Activated naive CD4-positive, alpha-beta T cell treated with anti-CD3 and anti-CD28 coated beads, Interleukin-2, amount 10 ng/mL, durations not matched to agents 7 days and 5 days (primary cell): ENCODE measurements at places on chromosomes 7 and 10.

GRCh38 chr10:34018129-34018528 is 683.7 kb upstream of the NRP1 start:
- DNase-seq: no peak
- no peak overlapping the region for H3K4me3 ChIP-seq
- H3K36me3 ChIP-seq: no peaks in the 10 kb centered on the region

DNA sequence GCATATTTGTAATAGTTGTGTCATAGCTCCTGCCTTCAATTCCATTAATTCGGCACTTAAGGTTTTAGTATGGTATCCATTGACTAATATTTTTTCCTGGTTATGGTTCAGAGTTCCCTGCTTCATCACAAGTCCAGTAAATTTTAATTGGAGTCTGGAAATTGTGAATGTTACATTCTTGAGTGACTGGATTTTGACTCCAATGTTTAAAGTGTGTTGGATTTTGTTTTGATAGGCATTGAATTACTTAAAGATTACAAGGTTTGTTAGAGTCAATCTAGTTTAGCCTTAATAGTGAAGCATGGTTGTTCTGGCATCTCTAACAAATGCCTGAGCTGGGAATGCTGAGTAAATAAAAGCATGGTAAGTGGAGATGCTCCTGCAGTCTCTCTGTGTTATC is 326.6 kb upstream of the IGFBP3 start:
- H3K36me3 ChIP-seq: no peaks in the 10 kb centered on the region
- DNase-seq: no peak
- H3K27me3 ChIP-seq: peaks cover 4% of the 10 kb centered on the region
- H3K4me3 ChIP-seq: no peak overlapping the region
- H3K4me1 ChIP-seq: no peaks in the 10 kb centered on the region
- H3K27ac ChIP-seq: no peak overlapping the region

GRCh38 chr7:106102387-106102966 is 9.6 kb downstream of the SYPL1 start:
- H3K4me3 ChIP-seq: no peak overlapping the region
- peaks cover 43% of the 10 kb centered on the region for H3K4me1 ChIP-seq

- no peaks in the 10 kb centered on the region for H3K4me1 ChIP-seq
- H3K27me3 ChIP-seq: peaks cover 3% of the 10 kb centered on the region
- DNase-seq: no peak
- no peak overlapping the region for H3K4me3 ChIP-seq
These were observed 147.1 kb downstream of the LYZL1 start for GRCh38 chr10:29435809-29436501.

DNA sequence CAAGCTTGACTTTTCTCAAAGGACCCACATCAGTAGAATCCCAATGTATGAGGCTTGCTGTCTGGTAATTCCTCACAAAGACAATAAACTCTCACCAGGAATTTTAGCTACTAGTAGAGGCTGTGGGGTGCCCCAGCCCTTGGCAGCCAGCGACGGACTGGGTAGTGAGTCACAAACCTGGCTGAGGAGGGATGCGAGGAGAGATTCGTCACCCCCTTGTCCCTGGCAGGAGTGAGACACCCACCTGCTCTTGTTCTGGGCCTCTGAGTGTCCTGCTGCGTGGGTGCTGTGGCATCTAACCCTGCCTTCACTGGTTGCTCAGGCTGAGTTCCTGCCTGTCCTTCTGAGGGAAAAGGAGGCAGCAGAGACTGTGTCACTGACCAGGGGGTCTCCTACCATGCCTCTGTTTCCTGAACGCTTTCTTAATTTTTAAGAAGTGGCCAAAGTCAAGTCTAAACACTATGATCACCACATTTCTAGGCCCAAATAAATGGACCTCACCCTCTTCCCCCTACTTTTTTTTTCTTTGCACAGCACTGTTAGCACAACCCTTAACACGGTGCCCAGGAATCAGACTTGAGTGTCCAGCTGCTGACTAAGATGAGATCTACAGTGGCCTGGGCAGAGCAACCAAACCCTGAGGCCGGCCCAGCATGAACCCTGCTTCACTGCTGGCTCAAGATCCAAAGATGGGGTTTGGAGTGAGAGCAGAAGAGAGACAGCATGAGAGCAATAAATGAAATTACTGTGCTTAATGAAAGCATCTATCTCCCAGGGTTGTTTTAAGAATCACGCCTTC is 146.4 kb downstream of the ANLN start:
- H3K27me3 ChIP-seq: no peaks in the 10 kb centered on the region
- no peaks in the 10 kb centered on the region for H3K36me3 ChIP-seq

- H3K27me3 ChIP-seq: peaks cover 14% of the 10 kb centered on the region
- DNase-seq: no peak
- no peak overlapping the region for H3K27ac ChIP-seq
These were observed 72.0 kb downstream of the C10orf143 start for GRCh38 chr10:130038611-130039109.

DNA sequence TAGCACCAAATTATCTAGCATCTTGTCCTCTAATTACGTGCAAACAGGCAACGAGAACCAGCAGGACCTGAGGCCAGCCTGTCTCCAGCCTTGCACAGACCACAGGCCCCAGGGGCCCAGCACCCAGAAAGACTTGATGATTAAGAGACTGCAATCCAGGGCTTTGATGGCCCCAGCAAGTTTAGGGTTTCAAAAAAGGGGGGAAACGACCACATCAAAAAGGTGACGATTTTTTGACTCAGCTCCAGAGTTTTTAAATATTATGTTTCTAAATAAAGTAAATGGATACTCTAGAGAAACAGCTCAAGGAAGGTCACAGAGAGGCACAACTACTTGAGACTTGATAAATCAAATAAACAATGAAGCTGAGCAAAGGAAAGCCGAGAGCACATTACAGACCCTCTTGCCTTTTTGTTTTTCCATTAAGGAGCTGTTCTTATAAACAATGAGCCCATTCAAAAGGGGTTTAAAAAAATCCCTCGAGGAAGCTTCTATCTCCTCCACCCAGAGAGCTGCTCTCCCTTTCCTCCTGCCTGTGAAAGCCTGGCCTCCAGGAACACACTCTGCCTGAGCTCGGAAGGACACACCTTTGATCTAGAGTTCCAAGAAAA is 44.1 kb downstream of the GLI3 start:
- peaks cover 12% of the 10 kb centered on the region for H3K4me1 ChIP-seq
- no peak overlapping the region for H3K4me3 ChIP-seq
- no peaks in the 10 kb centered on the region for H3K36me3 ChIP-seq
- H3K27me3 ChIP-seq: no peaks in the 10 kb centered on the region
- no peak overlapping the region for H3K27ac ChIP-seq

DNA sequence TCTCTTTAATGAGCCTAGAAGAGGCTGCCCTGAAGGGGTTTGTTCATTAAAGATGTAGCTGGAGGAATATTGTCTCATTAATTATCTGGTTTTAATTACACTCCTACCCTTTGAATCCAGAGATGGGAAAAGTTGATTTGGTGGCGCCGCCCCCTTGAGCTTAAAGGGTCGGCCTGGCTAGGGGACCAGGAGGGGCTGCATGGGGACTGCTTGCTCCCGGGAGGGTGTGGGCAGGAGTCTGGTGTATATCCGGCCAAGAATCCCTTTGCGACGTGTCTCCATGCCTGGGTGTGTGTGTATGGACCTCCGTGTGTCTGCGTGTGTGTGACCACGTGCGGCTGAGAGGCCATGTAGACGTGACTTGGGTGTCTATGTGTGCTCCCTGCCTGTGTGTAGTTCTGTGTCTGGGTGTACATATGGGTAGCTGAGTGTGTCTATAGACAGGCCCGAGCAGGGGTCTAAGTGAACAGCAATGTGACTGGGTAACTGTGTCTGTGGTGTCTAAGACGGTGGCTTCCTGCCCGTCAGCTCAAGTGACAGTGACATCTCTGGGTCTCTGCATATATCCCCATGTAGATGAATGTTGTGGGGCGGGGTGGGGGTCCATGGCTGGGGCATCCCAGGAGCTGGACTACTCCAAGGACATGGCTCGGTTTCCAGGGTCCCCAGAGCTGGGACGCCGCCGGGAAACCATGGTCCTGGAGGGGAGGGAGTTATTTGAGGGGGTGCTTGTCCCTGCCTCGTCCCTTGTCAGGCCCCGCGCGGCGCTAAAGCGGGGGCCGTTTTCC is 10.7 kb downstream of the LBX1 start:
- H3K27me3 ChIP-seq: peaks cover 100% of the 10 kb centered on the region
- peak overlapping the region; percentile 14 for H3K4me3 ChIP-seq
- peak overlapping the region; percentile 59 for H3K27ac ChIP-seq
- peaks cover 40% of the 10 kb centered on the region for H3K4me1 ChIP-seq

DNA sequence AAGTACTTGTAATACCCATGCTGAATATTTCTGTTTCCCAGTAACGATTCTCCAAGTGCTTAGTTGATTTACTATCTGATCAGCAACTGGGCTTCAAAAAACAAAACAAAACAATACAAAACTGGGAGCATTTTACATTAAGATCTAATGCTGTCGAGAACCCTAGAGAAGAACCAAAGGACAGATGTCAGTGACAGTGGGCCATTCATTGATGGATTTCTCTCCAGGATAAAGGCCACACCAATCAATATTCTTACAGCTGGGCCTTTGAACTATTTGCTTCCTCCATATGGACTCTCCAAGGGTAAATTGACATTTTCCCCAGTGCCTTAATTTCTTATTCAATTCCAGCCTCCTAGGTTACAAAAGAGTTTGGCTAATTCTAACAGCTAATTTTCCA is 217.5 kb downstream of the ADAM12 start:
- no peak overlapping the region for H3K27ac ChIP-seq
- no peak for DNase-seq

DNA sequence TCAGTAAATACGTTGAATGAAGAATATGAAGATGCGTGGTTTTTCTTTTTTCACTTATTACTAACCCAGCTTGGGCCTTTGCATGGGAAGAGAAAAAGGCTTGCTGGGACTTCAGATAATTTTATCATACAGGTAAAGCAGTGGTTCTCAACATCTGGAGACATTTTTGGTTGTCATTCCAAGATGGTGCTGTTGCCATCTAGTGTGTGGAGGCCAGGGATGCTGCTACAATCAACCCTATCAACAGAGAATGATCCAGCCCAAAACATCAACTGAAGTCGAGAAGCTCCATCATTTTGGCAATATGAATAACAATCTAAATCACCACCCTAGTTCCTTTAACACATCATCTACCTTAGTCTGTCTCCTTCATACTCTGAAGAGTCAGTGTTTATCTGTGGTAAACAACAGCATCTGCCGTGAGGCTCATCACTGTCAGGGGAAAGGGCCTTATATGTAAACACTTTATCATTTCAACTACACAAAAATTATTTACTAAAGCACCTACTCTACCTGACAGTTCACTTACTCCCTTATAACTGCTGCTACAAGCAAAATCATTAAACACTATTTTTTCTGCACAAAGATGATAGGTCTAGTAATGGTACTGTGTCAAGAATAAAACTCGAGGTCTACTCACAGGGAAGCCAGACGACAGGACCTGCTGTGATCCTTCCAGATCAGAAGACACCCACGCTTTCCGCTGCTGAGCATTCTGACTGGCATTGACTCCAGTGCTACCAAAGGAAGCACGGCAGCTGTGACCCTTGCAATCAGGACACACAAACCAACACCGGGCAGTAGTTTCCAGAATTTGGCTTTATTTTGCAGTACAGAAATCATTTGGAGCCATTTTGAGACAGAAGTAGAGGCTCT is 48.6 kb downstream of the GDI2 start:
- H3K27me3 ChIP-seq: no peaks in the 10 kb centered on the region
- H3K4me3 ChIP-seq: no peak overlapping the region
- H3K27ac ChIP-seq: no peak overlapping the region
- DNase-seq: no peak

GRCh38 chr7:139842401-139843210 is 13.5 kb downstream of the TBXAS1 start:
- H3K36me3 ChIP-seq: no peaks in the 10 kb centered on the region
- H3K4me3 ChIP-seq: no peak overlapping the region
- peaks cover 9% of the 10 kb centered on the region for H3K27me3 ChIP-seq
- H3K4me1 ChIP-seq: no peaks in the 10 kb centered on the region
- H3K27ac ChIP-seq: no peak overlapping the region
- no peak for DNase-seq

DNA sequence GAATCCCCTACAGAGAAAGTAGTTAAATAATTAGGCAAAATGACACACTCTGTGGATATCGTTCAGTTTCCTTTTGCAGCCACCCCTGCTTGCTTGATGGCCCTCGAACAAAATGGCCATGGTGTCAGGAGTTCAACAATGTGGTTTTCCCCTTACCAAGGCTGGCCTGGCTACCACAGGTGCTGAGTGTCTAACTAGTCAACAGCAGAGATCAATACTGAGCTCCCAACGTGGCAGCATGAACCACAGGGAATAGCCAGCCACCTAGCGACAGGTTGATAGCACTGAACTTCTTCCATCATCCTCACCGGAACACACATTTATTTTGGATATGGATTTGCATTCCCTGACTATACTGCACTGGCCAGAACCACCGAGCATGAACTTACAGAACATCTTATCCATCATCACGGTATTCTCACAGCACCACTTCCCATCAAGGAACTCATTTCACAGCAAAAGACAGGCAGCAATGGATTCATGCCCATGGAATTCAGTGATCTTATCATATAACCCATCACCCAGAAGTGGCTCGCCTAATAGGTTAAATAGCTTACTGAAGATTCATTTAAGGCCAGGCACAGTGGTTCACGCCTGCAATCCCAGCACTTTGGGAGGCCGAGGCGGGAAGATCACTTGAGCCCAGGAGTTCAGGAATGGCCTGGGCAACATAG is 6.3 kb downstream of the C10orf67 start:
- no peak overlapping the region for H3K4me3 ChIP-seq
- no peak for DNase-seq
- H3K4me1 ChIP-seq: peaks cover 50% of the 10 kb centered on the region
- no peak overlapping the region for H3K27ac ChIP-seq
- peaks cover 2% of the 10 kb centered on the region for H3K36me3 ChIP-seq

- H3K27ac ChIP-seq: no peak overlapping the region
- H3K4me3 ChIP-seq: no peak overlapping the region
- peaks cover 11% of the 10 kb centered on the region for H3K36me3 ChIP-seq
- H3K27me3 ChIP-seq: no peaks in the 10 kb centered on the region
These were observed 41.1 kb downstream of the BLVRA start for GRCh38 chr7:43799605-43800004.

DNA sequence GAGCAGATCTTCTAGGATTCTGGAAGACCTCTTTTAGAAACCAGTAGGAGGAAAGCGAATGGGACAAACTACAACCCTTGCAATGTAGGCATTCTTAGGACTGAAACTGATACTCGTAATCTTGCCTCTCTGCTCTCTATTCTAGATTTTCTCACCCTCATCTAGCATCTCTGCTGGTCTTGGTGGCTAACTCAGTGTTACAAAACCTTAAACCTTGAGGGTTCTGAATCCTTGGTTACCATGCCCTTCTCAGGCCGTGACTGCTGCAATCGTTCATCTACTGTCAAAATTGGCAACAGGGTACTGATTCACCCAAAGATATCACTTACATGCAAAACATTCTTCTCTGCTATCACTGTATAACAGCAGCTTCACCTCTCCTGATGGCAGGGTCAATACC is 55.2 kb downstream of the SAMD9 start:
- no peaks in the 10 kb centered on the region for H3K36me3 ChIP-seq
- no peak overlapping the region for H3K27ac ChIP-seq
- DNase-seq: no peak
- peaks cover 20% of the 10 kb centered on the region for H3K27me3 ChIP-seq
